ENCODE measurements at places on chromosomes 4 and X.

- DNase-seq, result peak; percentile 79
Observed at GRCh38 chrX:30309139-30309571, at the start of gene NR0B1. Gene NR0B1, minus strand, starts transcription at chrX:30309390. Its CDS starts 27 bp downstream, at chrX:30309363.

- no peak for DNase-seq
Observed at GRCh38 chr4:184528051-184528450, 53.7 kb upstream of the IRF2 start.

DNA sequence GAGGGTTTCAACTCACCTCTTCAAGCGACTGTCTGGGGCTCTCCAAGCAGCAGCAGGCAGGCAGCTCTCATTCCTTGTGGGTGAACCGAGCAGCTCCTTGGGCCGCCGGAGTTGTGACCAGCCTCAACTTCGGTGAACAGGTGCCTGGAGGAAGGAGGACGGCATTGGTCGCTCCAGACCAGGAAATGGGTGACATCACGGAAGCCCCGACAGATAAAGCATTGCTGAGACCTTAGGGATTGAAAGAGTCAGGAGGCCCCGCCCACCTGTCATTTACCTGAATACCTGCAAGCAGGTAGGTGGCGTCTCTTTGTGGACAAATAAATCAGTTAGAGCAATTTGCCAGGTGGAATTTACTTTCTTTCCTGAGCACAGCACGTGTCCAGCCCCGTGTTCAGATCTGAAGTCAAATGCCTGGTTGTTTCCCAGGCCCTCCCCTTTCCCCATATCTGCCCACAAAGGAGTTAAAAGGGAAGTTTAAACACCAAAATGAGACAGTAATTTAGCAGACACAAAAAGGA lies at the start of gene LNX1:
Gene LNX1, minus strand, starts transcription at position 115 of the 521 bp plus-strand sequence. CDS start 17,484 bp downstream, outside the sequence.
- DNase-seq, result no peak

- DNase-seq, result no peak
Observed at GRCh38 chrX:67613996-67614395, 70.2 kb downstream of the AR start.

DNA sequence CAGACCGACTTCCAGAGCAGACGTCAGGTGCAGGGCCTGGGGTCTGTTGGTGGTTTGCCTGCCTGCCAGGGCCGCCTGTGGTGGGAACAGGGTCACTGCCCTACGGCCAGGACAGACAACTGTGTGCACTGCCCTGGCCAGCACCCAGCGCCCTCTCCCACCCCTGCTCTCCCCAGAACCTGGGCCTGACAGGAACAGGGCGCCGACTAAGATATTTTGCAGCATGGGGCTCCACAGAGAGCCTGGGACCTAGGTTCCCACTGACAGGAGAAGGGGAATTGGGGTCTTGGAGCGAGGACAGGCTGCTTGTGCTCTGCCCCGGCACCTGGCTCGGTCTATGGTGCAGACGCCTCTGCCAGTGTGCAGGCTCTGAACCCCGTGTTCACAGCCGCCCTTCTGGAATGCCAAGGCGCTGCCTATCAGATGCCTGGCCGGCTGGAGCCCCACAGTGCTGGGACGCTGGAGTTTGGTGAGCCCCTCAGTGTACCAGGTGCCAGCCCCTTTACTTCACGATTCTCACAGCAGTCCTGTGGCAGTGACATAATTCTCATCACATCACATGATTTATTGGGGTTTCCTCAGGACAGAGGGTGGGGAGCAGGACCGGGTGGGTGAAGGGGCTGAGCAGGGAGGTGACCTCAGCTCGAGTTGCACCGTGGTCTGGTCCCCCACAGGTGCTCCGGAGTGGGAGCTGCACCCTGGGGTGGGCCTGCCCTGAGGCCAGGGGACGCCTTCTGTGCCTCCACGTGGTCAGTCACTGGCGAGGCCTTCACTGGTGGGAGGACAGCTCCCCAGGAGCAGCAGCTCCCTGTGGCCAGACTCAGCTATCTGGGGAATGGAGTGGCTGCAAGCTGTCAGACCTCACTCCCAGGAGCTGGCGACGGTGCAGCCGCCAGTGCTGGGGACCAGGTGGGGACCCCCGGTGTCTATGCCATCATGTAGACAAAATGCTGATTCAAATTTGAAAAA lies 113.8 kb upstream of the LRPAP1 start:
- DNase-seq, result no peak

- DNase-seq, result no peak
Observed at GRCh38 chr4:101649790-101650515, 140.6 kb upstream of the BANK1 start.

- no peak for DNase-seq
Observed at GRCh38 chr4:122705009-122705408, 27.5 kb upstream of the BBS12 start.

GRCh38 chr4:146446555-146446954 lies 75.2 kb downstream of the SLC10A7 start:
- DNase-seq, result no peak

DNA sequence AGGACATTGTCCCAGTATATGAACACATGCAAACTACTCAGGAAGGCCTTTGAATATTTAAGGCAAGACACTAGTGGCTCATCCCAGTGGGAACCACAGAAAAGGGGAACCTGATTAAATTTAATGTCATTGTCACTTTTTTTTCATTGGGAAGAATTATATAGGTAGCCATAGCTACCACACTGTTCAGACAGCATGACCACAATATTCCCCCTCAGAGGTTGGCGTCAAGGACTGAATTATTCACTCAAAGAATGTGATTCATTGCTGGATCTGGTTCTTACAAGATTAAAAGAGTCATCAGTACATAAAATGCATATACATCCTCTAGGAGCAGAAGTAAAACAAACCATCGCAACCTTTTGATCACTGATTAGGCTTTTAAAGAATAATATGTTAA lies 92.0 kb upstream of the SMARCAD1 start:
- DNase-seq, result no peak

DNA sequence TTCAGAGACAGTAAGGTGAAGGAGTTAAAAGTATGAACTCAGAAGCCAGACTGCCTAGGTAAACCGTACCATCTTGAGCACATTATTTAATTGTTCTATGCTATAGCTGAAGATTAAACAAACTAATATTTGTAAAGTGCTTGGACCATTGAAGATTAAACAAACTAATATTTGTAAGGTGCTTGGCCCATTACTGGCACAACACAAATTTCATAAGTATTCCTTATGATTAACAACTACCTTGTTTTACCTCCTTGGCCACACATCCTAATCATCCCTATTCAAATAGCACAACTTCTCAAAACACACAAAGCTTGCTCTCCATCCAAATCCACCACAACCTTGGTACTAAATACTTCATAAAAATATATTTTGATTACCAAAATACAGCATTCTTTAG lies 137.0 kb downstream of the PPP3CA start:
- DNase-seq, result no peak

GRCh38 chrX:65407157-65407626 lies 127.4 kb downstream of the LAS1L start:
- no peak for DNase-seq

DNA sequence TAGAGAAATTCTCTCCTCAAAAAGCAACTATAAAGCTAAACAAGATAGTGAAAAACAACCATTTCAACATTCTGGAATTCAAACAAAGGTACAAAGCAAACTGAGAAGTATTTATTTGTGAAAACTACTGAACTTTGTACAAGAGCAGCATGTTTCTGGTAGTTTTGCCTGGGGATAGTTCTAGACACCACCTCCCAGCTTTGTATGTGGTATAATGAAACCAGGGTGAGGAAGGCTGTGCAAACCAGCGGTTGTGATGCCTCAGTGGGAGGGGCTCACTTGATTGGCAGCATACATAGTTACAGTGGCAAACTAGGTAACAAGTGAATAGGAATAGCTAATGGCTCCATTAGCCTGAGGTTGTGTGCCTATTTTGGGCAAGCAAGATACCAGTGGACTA lies 18.6 kb upstream of the FRMD7 start:
- DNase-seq, result no peak

- DNase-seq, result no peak
Observed at GRCh38 chr4:74535512-74535911, 90.6 kb downstream of the AREG start.

- no peak for DNase-seq
Observed at GRCh38 chrX:120331116-120331515, 19.9 kb upstream of the TMEM255A start.

All from A549 (cell line).